ENCODE measurements at places on chromosomes 5 and 9.

- peak; percentile 86 for DNase-seq
These were observed 66.4 kb upstream of the PLPP1 start for GRCh38 chr5:55601204-55601618.

GRCh38 chr9:125789196-125789595, 42.0 kb downstream of the PBX3 start:
- no peak for DNase-seq

- no peak for DNase-seq
These were observed 526.0 kb upstream of the ADAMTS16 start for GRCh38 chr5:4614088-4614487.

GRCh38 chr5:77398896-77399295, 93.2 kb downstream of the WDR41 start:
- DNase-seq, result no peak

DNA sequence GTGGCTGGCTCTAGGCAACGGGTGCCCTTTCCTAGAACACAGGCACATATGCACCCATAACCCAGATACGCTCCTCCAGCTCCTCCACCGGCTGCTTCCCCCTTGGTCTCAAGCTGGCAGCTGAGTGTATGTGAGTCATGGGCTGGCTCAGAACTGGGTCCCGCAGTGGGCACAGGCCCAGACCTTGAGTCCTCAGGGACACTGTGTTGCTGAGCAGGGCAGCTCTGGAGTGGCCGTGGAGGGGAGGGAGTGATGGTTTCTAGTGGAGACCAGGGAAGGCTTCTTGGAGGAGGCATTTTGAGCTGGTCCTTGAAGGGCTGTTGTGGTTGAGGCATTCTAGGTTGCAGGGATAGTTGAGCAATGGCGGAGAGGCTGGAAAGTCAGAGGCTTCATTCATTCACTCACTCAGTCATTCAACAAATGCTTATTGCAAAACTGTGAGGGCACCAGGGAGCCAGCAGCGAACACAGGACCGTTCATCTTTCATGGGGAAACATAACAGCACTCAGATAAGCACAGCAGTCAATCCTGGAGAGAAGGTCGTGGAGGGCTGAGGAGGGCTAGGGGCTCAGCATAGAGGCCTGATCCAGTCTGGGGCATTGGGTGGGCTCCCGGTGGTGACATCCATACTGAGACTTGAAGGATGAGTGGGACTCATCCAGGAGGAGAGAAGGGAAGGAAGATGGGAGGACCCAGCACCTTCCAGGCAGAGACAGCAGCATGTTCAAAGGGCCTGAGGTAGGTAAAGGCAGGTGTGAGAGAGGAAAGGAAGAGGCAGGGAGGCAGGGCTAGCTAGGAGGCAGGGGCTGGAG, 2.4 kb downstream of the BBLN start:
- DNase-seq, result peak; percentile 72

GRCh38 chr9:129644365-129644764, 2.4 kb upstream of the ASB6 start:
- DNase-seq, result no peak

- no peak for DNase-seq
These were observed 2.4 kb upstream of the DAB2 start for GRCh38 chr5:39427229-39427628.

- no peak for DNase-seq
These were observed 97.8 kb upstream of the RUFY1 start for GRCh38 chr5:179452356-179453230.

- no peak for DNase-seq
These were observed 20.1 kb upstream of the GOLM1 start for GRCh38 chr9:86119457-86119856.

- no peak for DNase-seq
These were observed 15.1 kb downstream of the IRF1 start for GRCh38 chr5:132475497-132475882.

GRCh38 chr9:107378006-107378405, 94.9 kb downstream of the RAD23B start:
- DNase-seq, result no peak

GRCh38 chr9:4984621-4985385, at the start of gene JAK2:
JAK2 (plus strand) TSS chr9:4985272; CDS start chr9:5021988, 36,716 bp downstream.
- peak; percentile 87 for DNase-seq

Data from MG63 (cell line).